H4 (cell line): ENCODE measurements at places on chromosomes 3 and 15. TPM values are rescaled to one million over a fixed set of nuclear protein-coding genes. Genes with fewer than 3 reads are reported as not detected.

HGD gene
- total RNA-seq = 0.12 TPM in 1 of 2 replicates, not detected in the other

FGF7 gene
- total RNA-seq = 3.6 and 8.2 TPM in 2 replicates

SLC30A4 gene
- 2.8 and 3.4 TPM in 2 replicates for total RNA-seq

APOD gene
- total RNA-seq = 0.12 TPM in 1 of 2 replicates, not detected in the other

GOLGA8M gene
- 0.95 TPM in 1 of 2 replicates, not detected in the other for total RNA-seq

ACVR2B gene
- 0.74 and 1.3 TPM in 2 replicates for total RNA-seq

GRAMD1C gene
- total RNA-seq = 0.23 and 0.81 TPM in 2 replicates

CAMP gene
- 0.15 TPM in 1 of 2 replicates, not detected in the other for total RNA-seq

KCNMB2 gene
- total RNA-seq = not detected in 2 replicates

NME9 gene
- not detected in 2 replicates for total RNA-seq
